Retina (tissue), 1 donor: ENCODE measurements at places on chromosomes 16 and 17.

DNA sequence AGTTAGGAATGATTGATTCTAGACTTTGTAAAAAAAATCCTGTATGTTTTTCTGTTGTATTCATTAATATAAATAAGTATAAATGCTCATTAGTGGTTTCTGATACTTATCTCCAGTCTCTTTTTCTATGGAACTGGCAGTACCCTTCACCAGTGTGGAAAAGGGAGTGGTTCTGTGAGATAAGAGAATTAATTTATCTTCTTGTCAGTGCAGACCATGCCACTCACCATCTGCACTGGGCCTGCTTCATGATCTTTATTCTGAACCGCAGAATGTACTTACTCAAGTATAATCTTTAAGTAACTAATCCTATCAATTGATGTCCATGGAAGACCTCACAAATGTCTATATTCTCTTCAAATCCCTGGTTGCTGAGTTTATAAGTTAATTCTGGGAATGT lies 836.1 kb upstream of the CDH8 start:
- DNase-seq = no peak

DNA sequence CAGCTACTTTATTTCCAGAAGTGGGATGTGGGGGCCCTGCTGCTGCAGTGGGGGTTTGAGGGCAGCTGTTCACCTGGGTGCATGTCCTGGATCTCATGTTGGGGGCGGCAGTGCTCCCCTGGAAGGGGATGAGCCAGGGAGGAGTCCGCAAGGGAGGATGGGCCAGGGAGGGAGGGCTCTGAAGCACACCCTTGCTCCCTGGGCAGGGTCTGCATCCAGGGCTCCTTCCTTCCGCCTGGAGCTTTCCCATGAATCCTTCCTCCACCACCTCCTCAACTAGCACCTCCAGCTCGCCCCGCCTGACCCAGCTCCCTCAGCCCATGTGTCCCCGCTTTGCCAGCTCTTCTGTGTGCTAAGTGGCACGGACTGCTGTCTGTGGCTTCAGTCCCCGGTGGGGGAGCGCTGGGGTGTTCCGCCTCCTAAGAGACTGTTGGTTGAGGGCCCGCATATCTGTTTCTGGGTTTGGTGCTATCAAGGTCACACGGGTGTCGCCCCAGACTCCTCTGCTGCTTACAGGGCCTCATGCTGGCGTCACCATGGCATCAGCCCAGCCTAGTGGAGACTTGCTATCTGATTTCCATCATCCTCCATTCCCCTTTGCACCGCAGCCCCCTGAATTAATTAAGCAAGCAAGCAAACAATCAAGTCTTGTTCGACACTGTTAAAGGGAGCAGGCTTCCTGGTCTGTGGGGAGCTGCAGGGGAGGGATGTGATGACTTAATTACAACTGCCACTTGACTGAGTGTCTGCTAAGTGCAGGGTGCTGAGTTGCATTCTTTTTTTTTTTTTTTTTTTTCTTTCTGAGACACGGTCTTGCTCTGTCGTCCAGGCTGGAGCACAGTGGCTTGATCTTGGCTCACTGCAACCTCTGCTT lies 71.8 kb downstream of the PRKCA start:
- DNase-seq = peak; percentile 87

GRCh38 chr17:82815790-82816305 lies 24.0 kb downstream of the ZNF750 start:
- DNase-seq = no peak

- DNase-seq = peak; percentile 92
These were observed 2.0 kb downstream of the MAF start for GRCh38 chr16:79598348-79599181.

DNA sequence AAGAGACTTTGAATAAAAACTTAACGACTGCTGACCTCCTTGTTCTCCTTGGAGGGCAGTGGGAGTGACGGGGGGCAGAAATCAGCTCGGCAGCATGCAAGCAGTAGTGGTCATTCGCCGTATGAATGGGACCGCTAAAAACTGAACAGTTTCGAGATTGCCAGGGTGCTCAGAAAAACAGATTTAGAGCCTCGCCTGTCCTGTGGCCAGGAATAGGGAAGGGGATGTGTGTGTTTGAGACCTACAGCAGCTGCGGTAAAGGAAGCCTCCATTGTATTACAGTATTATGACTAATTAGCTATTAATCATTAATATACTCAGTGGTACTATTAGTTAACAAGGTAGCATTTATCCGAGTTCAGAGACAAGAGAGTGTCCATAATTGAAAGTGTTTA lies 670 bp upstream of the ZNF652 start:
- no peak for DNase-seq

- DNase-seq = no peak
These were observed 317.3 kb downstream of the FOXL1 start for GRCh38 chr16:86895606-86896005.

DNA sequence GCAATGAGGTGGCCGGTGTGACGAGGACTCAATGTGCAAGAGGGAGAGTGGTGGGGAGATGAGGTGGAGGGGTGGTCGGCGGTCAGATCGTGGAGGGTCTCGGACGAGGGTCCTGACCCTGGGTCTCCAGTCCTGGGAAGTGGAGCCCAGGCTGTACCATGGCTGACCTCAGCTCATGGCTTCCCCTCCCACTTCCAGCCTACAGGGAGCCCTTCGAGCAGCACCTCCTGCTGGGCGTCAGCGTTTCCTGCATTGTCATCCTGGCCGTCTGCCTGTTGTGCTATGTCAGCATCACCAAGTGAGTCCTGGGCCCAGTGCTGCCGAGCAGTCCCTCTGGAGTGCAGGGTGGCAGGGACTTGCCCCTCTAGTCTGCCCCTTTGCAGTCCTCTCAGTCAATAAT lies 41.8 kb downstream of the IL4R start:
- no peak for DNase-seq

- DNase-seq = peak; percentile 33
These were observed 46.1 kb upstream of the NLK start for GRCh38 chr17:27996202-27997043.
